ENCODE measurements at places on chromosomes 6 and 20.

- no peak for DNase-seq
Observed at GRCh38 chr6:169838346-169839028, 87.1 kb downstream of the ERMARD start.

DNA sequence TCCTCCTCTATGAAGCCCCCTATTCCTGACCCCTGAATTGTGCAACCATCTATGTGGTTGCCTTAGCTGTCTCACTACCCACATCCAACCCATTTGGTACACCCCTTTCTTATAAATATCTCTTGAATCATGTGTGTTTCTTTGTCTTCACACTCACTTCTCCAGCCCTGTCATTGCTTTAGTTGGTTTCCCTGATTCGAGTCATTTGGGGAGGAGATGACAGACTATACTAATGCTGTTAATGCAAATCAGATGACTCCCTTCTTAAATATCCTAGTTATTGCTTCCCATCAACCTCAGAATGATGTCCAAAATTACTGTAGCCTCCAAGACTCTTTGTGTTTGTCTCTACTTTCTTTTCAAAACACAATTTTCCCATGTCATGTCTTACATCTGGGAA is 23.0 kb downstream of the SLC35D3 start:
- no peak for DNase-seq

DNA sequence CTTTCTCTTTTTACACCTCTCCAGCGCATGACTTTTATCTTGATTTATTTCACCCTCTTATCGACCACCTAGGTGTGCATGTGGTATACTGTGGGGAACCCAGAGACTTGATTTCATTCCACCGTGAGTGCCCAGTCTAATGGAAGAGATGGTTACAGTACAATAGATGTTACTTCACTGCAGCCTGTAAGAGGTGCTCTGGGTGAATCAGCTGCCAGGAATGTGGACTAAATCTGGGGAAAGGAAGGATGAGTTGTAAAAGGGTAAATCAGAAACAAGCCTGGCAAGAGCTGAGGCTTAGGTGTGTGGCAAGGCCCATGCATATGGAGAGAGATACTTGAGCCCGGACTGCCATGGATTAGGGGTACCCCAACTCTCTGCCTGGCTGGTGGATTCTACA is 7.4 kb downstream of the STK35 start:
- DNase-seq, result no peak

GRCh38 chr6:10884245-10884972 is 2.4 kb upstream of the SYCP2L start:
- DNase-seq, result no peak

- no peak for DNase-seq
Observed at GRCh38 chr6:158060455-158061360, 79.0 kb downstream of the SYNJ2 start.

GRCh38 chr6:147585256-147585655 is 76.8 kb downstream of the SAMD5 start:
- DNase-seq, result no peak

DNA sequence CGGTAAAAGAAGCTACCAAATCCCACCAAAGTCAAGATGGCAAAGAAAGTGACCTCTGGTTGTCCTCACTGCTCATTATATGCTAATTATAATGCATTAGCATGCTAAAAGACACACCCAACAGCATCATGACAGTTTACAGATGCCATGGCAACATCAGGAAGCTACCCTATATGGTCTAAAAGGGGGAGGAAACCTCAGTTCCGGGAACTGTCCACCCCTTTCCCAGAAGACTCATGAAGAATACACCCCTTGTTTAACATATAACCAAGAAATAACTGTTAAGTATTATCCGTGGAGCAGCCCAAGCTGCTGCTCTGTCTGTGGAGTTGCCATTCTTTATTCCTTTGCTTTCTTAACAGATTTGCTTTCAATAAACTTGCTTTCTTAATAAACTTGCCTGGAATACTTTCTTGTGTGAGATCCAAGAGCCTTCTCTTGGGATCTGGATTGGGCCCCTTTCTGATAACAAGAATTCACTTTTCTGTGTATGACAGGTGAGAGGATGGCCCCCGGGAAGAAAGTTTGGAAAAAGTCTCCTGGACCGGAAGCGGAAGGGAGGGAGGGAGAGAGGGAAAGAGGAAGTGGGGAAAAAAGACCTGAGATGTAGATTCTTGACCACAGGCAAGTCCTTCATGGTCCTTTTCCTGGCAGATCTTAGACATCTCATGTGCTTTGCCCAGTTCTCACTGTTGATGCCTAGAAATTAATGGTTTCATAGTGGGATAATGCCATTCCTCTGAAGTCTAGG is 146.7 kb upstream of the ID4 start:
- no peak for DNase-seq

DNA sequence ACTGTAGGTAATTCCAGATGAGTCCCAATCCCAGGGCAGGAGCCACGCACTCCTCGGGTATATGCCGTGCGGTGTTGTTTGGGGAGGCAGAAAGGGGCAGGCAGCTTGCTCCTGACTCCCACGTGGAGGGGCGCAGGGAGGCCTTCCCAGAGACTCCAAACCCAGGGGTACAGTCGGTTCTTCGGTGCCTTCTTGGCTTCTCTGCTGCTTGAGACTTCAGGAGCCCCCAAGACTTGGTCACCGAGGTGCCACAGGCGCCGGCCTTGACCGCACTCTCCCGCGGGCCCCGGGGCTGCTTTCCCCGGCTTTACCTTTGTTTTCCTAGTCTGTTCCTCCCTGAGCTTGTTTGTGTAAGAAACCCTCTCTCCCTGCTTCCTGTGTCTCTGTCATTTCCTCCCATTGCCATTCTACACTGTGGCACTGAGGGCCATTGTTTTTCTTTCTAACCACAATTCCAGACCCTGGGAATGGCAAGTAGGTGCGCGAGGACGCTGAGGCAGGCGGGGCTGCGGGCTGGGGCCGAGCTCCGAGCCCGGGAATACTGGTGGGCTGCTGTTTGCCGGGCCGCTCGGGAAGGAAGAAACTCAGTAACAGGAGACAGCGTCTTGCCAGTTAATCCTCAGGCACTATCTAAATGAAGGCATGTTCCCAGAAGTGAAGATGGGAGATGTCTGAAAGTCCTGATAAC is 215.6 kb upstream of the HEY2 start:
- DNase-seq, result no peak
